ENCODE measurements at places on chromosomes 6 and 20.

- DNase-seq: peak; percentile 89
Measured at GRCh38 chr6:159788753-159789376, 537 bp downstream of the TCP1 start.

DNA sequence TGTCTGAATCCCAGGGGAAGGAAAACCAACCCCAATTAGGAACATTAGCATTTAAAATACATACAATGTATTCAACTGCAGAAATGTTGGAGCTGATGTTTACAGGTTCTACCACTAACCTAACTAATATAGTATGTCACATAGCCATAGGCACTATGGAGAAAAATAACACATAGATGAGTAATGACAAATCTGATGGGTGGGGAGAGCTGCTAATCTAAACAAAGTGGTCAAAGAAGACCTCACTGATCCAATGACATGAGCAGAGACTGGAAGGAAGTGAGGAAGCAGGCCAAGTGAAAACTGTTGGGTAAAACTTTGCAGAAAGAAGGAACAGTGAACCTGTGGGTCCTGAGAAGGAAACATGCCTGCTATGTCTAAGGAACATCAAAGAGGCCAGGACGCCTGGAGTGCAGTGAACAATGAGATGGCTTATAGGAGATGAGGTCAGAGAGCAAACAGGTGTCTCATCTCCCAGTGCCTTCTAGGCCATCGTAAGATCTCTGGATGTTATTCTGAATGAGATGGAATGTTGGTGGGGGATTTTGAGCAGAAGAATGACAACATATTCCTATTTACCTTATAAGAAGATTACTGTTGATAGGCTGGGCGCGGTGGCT is 135.7 kb downstream of the ALDH8A1 start:
- DNase-seq: no peak

DNA sequence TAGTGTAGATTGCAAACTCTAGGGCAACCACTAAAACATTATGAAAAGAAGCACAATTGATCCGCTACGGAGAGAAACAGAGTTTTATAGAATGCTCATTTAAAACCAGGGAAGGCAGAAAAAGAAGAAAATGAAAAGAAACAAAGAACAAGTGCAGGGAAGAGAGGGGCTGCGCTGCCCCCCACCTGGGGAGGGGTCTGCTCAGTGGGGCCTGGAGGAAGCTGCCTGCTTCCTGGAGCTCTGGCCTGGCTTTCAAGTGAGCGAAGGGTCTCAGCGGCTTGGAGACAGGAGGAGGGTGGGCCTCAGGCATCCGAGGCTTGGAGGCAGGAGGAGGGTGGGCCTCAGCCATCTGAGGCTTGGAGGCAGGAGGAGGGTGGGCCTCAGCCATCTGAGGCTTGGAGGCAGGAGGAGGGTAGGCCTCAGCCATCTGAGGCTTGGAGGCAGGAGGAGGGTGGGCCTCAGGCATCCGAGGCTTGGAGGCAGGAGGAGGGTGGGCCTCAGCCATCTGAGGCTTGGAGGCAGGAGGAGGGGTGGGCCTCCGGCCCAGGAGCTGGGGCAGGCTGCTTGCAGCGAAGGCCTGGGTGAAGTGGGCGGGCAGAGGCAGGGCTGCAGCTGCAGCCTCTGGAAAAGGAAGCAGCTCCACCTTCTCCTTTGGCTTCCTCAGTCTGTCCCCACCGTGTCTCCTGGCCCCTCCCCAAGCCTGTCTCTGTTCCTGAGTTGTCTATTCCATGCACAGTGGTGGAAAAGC is 406.3 kb downstream of the TAF4 start:
- DNase-seq: no peak

DNA sequence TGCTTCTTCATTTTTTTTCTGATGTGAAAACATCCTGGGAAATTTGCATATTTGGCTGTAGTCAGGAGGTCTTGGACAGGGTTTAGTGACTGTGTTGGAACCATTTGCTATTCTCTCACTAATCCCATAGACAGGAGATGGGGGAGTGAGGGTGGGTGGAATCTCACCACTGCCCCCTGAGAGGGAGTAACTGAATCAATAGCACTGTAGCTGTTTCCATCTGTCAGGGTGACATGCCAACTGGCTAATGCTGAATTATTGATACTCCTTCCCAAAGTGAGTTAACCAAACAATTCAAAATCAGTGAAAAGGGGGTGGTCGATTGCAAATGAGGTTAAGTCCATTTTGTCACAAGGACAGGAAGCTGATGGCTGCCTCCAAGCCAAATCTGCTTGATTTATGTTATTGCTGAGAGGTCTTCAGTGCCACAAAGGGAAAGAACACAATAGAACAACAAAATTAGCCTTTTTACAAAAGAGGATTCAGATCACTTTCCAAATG is 55.1 kb upstream of the B3GAT2 start:
- no peak for DNase-seq

DNA sequence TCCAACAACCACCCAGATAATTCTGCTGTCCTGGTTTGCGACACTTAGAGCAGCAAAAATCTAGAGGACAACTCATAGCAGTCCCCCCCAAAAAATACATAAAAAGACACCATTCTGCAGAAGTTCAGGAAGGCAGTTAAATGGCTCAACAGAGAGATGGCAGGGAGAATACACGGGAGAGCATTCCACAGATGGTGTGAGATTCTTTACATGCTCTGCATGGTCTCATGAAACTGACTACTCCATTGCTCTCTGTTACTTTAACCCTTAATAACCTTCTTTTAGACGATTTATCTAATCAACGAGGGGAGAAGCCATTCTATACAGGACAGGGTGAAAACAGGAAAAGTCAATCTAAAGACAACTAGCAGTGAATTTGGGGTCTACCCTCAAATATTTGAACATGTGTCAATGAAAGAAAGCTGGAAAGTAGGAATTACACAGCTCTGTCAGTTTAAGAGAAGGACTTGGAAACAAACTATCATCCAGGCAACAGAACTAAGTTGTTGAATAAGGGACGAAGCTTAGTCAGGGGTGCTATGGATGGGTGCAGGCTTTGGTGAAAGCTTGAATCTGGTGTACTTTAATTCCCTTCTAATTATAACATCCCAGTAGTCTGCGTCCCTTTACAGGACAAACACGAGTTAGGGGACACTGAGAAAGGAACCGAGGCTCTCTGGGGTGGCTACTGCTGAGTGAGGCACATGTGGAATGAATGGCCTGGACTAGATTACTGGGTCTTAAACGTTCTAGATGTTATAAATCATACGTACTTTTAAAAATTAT is 5.1 kb downstream of the PERP start:
- DNase-seq: no peak

DNA sequence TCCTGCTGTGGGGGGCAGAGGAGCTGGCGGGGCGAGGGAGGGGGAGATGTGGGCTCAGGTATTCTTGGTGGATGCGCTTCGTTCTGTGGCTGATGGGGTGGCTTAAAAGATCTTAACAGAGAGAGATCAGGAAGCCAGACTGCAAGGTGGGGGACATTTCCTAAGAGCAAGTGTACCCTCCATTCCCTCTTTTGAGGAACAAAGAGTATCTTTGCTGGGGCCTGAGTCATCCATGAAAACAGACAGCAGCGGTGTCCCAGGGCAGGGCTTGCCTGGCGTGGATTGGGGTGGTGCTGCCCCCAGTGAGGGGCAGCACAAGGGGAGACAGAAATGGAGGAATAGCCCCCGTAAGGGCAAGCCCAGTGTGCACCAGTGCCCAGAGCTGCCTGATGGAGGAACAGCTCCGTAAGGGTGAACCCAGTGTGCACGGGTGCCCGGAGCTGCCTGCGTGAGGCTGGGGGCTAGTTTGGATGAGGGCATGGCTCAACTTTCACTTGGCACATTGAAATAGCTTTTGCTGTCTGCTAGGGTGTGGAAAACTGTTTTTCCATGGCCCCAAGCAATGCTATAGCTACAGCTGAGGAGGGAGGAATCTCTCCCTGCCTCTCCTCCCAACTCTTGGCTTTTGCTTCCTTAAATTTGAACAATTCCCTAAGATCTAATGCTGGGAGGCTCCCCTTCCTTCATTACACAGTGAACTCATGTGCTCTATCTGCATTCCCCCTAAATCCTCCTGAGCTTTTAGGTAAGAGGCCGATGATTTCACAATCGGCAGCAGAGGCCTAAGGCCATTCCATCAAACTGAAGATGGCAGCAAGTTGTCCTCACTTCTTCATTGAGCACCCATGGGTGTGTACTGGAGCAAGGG is 12.9 kb downstream of the MAPK13 start:
- no peak for DNase-seq

DNA sequence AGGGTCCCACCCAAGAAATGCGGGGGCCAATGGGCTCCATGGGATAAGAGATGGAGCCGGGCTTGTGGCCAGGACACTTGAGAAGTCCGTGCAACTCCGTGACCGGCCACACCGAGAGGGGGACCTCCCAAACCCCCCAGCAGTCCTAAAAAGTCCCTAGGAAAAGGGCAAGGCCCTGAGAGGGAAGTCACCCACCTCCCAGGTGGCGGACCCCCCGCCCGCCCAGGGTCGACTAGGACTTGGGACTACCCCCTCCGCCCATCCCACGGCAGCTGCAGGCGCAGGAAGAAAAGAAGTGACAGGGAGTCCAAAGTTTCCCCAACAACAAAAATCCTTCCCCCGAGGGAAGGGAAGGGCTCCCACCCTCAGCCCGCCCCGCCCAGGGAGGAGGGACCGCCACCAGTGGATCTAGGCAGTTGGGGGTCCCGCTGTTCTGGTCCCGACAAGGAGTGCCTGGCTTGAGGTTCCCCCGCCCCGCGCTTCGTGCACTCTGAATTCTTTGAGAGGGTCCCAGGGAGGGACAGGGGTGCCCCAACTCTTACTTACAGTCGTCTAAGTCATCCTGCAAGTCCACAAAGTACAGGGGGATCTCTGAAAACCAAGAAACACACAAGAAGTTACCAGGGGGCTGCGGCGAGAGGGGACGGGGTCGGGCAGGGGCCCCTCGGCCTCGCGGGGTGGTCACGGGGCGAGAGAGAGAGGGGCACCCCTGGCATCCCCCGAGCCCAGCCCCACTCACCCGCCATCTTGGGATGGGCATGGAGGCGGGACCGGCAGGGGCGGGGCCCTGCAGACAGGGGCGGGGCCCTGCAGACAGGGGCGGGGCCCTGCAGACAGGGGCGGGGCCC is 611 bp upstream of the RAB22A start:
- DNase-seq: peak; percentile 96

DNA sequence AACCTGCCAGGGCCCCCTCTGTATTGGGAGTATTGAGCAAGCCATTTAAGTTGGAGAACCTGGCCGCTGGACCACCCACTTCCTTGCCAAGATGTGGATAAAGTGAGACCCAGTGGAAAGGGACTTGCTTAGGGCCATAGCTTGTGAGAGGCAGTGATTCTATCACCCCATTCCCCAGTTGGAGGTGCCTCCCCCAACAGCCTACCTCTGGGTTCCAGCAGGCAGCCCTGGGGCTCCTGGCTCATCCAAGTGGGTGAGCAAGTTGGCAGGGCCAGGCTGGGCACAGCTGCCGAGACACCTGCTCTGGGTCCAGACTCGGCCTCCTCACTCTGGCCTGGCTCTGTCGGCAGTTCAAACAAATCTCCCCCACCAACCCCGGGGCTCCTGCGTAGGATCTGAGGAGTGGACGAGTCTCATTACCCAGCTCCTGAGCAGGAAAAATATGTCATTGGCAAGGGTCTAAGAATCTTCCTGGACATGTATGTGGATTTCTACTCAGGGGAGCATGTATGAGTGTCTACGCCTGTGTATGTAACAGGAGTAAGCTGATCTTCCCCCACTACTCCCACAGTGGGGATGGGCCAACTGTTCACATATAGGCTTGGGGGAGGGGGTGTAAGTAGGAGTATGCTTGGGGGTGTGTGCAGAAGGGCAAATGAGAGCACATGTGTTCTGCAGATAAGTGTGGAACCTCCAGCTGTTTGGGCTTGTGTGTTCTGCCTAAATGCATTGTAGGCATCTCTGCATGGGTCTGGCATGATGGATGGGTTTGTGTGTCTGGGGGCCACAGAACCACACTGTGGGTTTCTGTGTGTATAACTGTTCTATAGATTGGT is 1.9 kb downstream of the ID1 start:
- peak; percentile 94 for DNase-seq

DNA sequence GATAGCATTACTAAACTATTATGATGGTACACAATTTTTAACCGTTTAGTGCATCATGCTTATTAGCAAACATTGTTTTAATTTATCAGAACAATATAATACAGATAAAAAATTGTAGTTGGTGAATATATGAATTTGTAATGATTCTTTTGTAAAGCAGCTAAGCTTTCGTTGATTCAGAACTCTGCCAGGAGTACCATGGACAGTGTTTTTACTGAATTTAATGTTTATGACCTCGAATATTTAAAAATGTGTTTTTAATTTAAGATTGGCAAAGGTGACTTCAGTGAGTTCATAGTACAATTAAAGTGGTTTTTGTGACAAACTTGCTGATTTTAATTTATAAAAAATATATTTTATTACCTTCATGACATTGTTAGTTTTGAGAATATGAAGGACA is 10.0 kb downstream of the AFDN start:
- no peak for DNase-seq

DNA sequence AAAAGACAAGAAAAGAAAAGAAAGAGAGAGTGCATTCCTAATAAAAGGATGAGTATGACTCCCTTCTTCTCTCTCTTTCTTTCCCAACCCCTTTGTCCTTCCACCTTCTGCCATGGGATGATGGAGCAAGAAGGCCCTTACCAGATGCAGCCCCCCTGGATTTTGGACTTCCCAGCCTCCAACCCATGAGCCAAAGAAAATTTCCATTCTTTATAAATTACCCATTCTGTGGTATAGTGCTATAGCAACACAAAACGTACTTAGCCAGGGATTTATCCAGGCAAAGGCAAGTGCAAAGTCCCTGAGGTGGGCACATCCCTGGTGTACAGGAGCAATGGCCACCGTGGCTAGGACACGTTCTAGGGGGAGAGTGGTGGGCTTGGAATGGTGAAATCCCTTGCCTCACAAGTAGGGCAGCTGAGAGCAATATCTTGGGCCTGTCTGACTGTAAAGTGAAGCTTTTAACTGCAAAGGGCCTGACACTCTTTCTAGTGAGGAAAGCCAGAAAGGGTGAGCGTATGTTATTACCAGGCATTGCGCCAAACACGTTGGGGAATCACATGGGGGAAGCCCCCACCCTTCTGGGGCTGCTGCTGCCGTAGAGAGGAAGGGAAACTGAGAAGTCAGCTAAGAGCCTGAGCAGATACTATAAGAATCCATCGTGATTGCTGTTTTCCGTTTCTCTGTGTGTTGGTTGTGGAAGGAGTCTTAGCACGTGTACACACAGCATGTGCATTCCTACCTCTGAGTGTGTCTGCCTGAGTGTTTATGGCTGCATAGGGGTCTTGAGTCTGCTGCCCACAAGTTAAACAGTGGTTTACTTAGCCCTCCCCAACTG is 50.7 kb upstream of the SIRPA start:
- DNase-seq: no peak

DNA sequence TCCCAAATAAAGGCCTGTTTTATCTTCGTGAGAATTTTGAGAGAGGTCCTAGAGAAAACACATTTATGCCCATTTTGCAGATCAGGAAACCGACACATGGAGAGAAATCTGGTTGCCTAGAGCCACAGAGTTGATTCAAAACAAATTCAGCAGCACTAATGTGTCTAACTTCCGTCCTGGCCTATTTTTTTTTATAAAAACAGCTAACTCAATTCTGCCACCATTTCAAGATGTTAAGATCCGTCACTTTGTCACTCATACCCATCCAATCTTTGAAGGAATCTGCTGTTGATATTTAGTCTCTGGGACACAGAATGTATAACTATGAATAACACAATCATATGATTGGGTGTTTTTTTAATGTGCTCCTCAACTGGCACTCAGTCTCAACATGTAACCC is 611.1 kb upstream of the ARID1B start:
- DNase-seq: no peak

- no peak for DNase-seq
Measured at GRCh38 chr6:18457065-18457737, 70.1 kb downstream of the RNF144B start.

- DNase-seq: peak; percentile 63
Measured at GRCh38 chr20:33660035-33660684, 2.0 kb upstream of the C20orf144 start.

GRCh38 chr20:59784791-59785668 is 148.4 kb downstream of the SYCP2 start:
- no peak for DNase-seq
